Activated CD4-positive, alpha-beta T cell treated with anti-CD3 and anti-CD28 coated beads, Interleukin-2, amount 50 U/mL, for 48 hours (primary cell): ENCODE measurements at places on chromosomes 1 and 21.

DNA sequence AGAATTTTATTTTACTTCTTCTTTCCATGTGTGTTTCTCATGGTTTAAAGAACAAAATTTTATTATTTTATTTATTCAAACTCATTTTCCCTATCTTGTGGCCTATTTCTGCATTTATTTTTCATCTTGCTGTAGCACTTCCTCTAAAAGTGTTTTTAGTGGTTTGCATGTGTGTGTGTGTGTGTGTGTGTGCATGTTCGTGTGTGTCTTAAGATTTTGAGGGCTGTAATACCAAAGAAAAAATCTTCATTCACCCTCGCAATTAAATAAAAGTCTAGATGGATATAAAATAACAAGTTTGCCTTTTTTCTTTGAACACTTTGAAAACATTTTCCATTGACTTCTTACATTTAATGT lies 24.6 kb upstream of the FCRL3 start:
- DNase-seq = no peak

DNA sequence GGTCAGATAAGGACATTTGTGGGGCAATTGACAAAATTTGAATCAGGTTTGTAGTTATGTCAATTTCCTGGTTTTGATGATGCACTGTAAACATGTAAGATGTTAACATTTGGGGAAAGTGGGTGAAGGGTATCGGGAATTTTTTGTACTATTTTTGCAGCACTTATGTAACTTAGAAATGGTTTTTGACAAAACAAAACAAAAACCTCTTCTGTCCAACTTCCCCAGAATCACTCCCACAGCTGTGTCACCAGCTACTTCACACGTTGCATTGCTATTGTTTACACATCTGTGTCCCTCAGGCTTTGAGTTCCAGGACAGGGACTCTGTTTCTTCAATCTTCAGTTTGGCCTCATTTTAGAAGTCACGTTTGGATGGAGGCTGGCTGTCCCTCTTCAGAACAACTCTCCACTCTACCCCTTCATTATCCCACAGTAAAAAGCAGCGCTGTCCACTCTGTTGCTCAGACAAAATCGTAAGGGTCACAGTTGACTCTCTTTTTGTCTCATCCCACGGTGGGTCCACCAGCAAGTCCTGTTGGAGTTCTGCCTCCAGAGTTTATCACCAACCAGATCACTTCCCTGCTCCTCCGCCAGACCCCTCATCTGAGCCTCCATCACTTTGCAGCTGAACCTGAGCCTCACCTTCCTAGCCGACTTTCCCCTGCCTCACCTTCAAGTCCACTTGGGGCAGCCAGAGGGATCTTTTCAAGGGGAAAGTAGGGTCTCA lies 63.2 kb downstream of the NENF start:
- no peak for DNase-seq

GRCh38 chr1:183804916-183805841 lies at the start of gene RGL1:
TSS of gene RGL1 (plus strand) at chr1:183805120. CDS start at chr1:183805298, 178 bp downstream.
- peak; percentile 22 for DNase-seq

GRCh38 chr1:183023601-183024316 lies 539 bp downstream of the LAMC1 start:
- DNase-seq = peak; percentile 34

GRCh38 chr1:47444562-47445465 lies 7.0 kb downstream of the FOXD2 start:
- peak; percentile 64 for DNase-seq

DNA sequence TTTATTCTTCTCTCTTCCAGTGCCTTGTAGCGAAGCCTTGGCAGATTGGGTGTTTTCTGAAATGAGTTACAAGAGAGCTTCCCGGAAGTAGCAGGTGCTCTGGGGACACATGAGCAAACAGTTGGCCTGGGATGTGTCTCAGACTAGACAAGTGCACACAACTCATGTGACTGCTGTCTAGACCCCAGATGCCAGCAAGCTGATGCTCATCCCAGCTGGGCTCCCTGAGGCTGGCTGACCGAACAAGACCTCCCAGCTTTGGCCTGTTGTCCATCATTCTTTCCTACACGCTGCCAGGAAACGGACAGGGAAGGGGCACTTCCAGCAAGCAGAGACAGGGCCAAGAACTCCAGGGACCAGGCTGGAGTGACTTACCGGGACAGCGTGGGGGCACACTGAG lies 18.7 kb upstream of the CSF1 start:
- no peak for DNase-seq

- no peak for DNase-seq
Observed at GRCh38 chr1:13585612-13585991, 2.0 kb downstream of the PDPN start.

DNA sequence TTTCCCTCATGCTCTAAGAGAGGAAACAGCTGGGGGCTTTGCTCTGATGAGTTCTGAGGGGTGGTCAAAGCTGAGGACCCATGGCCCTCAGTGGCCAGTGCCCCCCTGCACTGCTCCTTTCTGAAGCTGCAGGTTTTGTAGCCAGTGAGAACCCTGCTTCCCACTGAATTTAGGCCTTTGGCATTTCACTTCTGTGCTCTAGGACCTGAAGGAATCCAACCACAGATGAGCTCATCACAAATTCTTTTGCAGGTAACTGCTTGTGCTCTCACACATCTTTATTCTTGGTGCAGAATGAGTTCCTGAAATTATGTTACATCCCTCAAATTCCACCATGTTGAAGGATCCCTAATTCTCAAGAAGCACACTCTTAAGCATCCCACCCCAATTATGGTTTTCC lies 248.7 kb upstream of the IRF2BP2 start:
- DNase-seq = no peak

DNA sequence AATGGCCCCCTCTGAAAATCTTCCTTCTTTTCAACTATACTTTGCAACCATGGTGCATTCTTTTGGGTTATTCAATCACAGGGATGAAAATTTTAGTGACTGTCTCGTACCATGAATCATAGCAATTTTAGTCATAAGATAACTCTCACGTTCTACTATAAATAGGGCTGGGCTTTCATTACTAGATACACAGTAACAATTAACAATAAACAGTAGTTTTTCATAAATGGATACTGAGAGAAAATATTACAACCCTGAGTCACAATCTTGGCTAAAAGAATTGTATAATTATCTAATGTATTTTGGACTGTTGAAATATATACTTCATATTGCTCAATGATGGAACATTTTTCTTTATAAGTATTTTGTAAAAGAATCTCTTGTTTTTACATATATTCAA lies 96.1 kb downstream of the TEX35 start:
- DNase-seq = no peak

- peak; percentile 11 for DNase-seq
Observed at GRCh38 chr1:93446837-93447451, 974 bp upstream of the FNBP1L start.

- no peak for DNase-seq
Observed at GRCh38 chr1:6771441-6771769, 13.8 kb upstream of the CAMTA1 start.

- DNase-seq = no peak
Observed at GRCh38 chr21:26047279-26047967, 123.1 kb downstream of the APP start.

DNA sequence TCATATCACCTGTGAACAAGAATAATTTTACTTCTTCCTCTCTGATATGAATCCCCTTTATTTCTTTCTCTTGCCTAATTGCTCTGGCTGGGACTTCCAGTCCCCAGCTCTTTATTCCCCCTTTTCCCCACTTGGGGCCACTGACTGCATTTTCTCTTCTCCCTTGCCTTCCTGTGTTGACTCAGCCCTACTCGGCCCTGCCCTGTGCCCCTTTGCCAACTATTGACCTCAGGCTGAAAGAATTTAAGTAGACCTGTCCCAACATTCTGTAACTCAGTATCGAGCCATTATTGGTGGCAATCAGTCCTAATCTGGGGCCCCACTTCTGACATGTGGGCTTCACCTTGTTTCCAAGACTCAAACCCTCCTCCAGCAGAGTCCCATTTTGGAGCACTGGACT lies 60.6 kb upstream of the STUM start:
- no peak for DNase-seq

DNA sequence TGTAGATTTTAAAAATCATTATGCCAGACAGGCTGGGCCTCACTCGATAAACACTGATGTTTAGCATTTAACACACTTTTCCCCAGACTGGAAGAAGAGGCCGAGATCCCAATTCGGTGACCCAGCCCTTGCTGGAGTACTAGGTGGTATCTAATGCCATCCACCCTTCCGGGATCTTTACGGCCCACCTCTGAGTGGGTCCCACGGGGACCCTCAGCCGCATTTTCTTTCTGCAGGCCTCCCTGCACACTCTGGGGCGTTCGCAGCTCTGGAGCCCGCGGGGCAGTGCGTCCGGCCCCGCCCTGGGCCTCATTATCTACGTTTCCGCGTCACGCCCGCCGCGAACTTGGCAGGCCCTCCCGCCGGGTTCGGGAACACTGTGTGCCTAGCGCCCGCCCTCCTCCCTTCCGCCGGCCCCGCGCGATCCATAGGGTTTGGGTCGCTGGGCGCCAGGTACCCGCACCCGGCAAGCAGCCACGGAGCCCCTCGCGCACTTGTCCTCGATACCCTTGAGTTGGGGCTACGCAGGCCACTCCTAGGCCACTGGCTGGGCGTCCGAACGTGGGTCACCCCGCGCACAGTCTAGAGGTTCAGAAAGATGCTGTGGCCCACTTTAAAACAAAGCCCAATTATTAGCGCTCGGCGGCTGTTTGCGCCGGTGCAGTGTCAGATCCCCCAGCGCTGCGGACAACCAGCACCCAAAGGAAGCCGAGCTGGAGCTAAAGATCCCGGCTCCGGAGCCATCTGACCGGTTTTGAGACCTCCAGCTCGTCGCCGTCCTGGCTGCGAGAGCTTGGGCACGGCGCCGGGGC lies 950 bp upstream of the EVA1C start:
- DNase-seq = peak; percentile 82

GRCh38 chr1:3504822-3505153 lies 50.3 kb downstream of the ARHGEF16 start:
- no peak for DNase-seq

DNA sequence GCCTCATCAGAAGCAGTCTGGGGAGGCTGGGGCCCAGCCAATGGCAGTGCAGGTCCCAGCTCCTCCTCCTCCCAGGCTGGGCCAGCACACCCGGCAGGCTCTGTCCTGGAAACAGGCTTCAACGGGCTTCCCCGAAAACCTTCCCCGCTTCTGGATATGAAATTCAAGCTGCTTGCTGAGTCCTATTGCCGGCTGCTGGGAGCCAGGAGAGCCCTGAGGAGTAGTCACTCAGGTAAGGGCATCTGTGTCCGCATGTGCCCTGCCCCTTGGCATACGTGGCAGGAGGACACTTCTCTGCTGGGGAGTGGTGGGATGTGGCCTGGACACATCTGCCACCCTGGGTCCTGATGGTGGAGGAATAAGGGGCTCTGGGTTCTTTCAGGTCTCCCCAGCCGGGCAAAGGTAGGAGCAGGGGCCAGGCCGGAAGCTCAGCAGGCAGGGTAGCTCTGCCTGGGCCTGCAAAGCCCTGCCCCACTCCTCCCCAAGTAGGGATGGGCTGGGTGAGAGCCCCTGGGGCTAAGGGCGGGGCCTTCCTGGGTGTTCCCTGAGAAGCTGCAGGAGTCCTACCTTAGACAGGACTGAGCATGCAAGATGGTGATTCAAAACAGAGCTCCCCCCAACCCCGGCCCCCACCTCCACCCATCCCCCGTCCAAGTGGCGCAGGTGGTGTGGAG lies at the start of gene GJB5:
GJB5 (plus strand) TSS at position 84 of the 674 bp plus-strand sequence. CDS start 2,284 bp downstream, outside the sequence.
- DNase-seq = no peak

DNA sequence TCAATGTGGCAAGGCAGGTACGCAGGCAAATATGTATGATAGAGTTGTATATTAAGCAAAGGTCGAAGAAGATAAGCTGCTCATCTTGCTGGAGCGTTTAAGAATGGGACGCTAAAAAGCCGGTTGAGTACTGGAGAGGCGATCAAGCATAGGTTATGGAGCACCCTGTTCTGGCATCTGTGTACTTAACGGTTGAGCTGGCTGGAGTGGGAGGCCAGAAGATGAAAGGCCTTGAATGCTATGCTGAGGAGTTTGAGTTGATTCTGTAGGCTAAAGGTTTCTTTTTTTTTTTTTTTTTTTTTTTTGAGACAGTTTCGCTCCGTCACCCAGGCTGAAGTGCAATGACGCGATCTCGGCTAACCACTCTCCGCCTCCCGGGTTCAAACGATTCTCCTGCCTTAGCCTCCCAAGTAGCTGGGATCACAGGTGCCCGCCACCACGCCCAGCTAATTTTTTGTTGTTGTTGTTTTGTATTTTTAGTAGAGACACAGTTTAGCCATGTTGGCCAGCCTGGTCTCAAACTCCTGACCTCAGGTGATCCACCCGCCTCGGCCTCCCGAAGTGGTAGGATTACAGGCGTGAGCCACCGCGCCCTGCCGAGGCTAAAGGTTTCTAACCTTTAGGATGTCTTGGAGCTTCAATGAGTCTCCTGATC lies 850 bp upstream of the KHDC4 start:
- DNase-seq = no peak

DNA sequence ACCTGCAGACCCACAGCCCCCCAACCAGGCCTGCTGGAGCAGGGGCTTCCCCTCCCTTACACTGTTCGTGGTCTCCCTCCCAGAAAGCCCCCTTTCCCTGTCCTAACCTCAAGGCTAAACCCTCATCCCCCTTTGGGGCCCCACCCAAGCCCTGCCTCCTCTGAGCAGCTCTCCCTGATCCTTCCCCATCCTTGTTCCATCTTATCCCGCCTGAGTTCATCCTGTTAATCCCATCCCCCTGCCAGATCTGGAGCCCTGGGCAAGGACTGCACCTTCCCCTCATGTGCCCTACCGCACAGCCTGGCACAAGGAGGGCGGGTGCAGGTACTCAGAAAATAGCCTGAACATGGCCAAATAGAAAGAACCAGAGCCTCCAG lies 6.9 kb upstream of the TNNT2 start:
- no peak for DNase-seq

GRCh38 chr1:220368352-220369265 lies 96.4 kb upstream of the RAB3GAP2 start:
- no peak for DNase-seq

- DNase-seq = no peak
Observed at GRCh38 chr1:235852887-235853286, 13.8 kb downstream of the LYST start.

DNA sequence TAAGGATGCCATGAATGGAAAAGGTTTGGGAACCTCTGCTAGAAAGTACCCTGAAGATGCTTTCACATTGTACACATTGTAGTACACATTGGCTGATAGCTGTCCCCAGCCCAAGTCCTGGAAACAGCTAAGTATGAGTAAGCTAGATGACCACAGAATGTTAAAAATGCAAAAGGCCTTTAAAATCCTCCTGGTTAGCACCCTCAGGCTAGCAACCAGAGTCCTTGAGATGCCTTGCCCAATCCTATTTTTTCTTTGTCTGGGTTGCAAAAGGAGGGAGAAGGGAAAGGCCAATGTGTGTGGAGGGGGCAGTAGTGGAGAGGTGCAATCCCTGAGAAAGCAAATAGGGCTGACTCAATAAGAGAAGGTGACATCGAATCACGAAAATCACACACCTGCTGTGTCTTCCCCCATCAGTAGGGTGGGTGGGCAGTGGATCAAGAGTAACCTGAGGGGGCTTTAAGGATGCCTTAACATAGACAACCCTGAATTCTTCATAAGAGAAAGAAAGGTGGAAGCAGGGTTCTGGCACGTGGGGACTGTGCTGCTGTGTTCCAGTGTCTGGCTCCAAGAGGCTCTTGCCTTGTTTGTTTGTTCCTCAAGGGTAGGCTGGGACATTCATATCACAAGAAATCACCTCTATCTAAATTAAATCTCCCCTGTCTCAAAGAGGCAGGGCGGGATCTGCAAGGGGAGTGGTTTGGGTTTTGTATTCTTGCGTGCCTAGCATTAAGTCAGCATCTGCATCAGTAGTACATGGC lies 266.2 kb upstream of the PLXNA2 start:
- DNase-seq = no peak

GRCh38 chr21:31503939-31504338 lies 155.6 kb upstream of the SOD1 start:
- no peak for DNase-seq

- DNase-seq = no peak
Observed at GRCh38 chr1:110752941-110753725, 78.4 kb upstream of the KCNA3 start.
